ENCODE measurements at places on chromosomes 3 and 15.

GRCh38 chr3:74631351-74632140 is 17.1 kb upstream of the CNTN3 start:
- no peak for DNase-seq

DNA sequence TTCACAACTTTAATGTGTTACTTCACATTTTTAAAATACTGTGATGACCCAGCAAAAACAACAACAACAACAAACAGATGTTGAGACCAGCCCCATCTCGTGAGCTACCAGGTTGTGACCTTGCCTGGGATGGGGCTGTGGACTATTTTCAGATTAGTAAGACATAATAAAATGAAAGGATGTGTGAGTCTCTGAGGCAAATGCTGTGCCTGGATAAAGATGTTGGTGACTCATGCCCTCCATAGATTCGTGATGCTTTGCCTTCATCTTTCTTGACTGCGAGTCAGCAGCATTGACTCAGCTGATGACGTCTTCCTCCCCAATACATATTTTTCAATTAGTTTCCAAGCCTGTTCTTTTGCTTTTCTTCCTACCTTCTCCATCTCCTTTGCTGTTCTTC is 453.0 kb upstream of the CFAP20DC start:
- no peak for DNase-seq

GRCh38 chr3:20280257-20280656 is 94.3 kb upstream of the SGO1 start:
- no peak for DNase-seq

- DNase-seq = no peak
Observed at GRCh38 chr15:90105521-90105920, 3.3 kb upstream of the IDH2 start.

- DNase-seq = peak; percentile 91
Observed at GRCh38 chr15:100918034-100918689, 995 bp upstream of the LRRK1 start.

DNA sequence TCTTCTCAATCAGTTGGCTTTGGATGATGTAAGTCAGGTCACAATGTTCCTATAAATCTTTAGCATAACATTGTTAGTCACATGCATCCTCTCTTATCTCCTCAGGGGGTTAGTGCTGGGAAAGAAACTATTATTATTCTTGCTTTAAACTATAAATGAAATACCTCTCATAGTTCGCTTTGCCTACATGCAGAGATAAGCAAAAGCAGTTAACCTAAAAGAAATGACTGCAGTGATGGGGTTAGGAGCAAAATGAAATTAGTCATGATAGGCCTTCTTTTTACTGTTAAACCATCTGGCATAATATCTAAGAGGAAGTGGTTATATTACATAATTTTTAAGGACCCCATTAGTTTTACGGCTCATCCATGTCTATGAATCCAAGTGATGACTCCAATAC is 91.7 kb upstream of the IGSF10 start:
- DNase-seq = no peak

- no peak for DNase-seq
Observed at GRCh38 chr3:185316740-185317412, 46.1 kb upstream of the MAP3K13 start.

- no peak for DNase-seq
Observed at GRCh38 chr15:91165850-91166249, 65.8 kb downstream of the SV2B start.

DNA sequence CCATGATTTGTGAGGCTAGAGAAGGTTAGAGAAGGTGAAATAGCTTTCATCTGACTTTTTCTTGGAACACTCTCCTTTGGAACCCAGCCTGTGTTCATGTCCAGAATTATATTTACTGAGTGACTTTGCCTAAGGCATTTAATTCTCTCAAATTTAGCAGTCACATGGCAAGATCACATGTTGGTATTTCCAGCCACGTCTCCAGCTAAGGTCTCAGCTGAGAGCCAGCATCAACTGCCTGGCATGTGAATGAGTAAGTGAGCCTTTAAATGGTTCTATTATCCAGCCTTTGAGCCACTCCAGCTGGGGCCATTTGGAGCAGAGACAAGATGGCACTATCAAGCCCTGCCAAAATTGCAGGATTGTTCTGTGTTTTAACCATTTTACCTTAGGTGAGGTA is 130.2 kb upstream of the SGO1 start:
- DNase-seq = no peak

DNA sequence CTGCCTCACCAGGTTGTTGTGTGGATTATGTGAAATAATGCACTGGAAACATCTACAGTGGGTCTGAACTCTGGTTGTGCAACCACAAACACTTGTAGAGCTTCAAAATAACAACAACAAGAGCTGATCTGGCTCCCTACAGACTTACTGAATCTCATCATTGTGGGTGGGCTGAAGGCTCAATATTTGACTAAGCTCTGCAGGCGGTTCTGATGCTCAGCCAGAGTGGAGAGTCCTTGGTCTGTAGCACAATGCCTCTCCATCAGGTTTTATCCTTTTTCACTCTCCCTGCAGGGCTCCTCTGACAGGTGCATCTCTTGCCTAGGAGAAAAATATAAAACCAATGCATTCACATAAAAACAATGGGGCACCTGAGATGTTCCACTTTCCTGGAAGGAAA is 456.3 kb upstream of the ONECUT1 start:
- DNase-seq = no peak

DNA sequence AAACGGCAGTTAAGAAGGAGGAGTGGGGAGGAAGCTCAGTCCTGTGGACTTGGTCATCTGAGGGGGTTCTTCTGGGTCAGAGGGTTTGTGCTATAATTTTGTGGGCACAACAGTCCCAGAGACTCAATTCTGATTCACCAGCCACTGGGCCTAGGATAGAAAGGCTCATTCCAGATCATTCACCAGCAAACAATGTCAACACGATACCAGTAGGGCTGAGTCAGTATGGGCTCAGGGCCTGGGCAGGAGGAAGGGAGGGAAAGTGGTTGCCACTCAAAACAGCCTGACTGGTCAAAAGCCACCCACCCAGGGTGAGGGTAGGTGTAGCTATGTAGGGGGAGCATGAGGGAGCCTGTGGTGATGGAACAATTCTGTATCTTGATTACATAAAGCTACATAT is 86.9 kb upstream of the MEX3B start:
- DNase-seq = no peak

DNA sequence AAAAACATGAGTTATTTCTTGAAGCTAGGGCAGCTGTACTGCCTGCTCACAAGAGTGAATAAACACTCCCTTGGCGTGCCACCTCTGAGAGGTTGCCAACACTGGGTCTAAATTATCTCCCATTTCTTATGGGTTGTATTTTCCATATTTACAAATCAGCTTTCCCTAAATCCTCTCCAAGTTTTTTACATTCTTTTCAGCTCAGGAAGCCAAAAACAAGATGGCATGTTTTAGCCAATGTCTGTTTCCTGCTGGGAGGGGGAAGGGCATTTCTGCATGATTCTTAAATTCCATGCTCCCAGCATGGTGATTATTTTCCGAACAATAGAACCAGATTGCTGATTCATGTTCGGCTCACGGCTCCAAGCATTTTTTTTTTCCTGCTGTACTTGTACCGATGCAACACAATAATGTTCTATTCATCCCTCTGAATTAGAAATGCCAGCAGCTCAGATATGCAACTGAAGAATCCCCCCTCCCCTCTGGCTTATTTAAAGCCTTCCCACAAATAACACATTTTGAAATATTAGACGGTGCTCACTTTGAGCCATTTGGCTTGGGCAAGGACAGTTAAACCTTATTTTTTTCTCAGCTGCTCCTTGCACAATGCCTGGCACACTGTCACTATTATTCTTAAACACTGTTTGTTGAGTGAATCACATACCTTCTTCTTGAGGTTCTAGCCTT is 252.5 kb downstream of the THRB start:
- no peak for DNase-seq

- DNase-seq = no peak
Observed at GRCh38 chr15:70060214-70060992, 37.3 kb downstream of the TLE3 start.

All from germinal center (tissue), 1 donor.